NCI-H1105 (cell line): ENCODE measurements at places on chromosomes 4 and X.

GRCh38 chrX:131405497-131405896, 116.4 kb upstream of the IGSF1 start:
- no peak for DNase-seq

DNA sequence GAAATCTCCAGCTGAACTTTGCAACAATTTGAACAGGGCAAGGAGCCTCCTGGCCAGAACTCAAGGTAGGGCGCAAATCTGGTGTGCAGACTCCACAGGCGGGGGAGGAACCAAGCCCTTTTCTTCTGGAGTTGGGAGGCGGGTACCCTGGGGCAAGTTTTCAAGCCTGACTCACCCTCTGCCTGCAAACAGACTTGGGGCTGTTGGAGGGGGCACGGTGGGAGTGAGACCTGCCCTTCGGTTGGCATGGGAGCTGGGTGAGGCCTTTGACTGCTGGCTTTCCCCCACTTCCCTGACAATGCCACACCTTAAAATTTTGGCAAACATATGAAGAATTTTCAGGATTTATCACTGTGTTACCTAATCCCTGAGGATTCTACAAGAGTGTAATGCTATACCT, 709.8 kb upstream of the DIAPH2 start:
- no peak for DNase-seq

DNA sequence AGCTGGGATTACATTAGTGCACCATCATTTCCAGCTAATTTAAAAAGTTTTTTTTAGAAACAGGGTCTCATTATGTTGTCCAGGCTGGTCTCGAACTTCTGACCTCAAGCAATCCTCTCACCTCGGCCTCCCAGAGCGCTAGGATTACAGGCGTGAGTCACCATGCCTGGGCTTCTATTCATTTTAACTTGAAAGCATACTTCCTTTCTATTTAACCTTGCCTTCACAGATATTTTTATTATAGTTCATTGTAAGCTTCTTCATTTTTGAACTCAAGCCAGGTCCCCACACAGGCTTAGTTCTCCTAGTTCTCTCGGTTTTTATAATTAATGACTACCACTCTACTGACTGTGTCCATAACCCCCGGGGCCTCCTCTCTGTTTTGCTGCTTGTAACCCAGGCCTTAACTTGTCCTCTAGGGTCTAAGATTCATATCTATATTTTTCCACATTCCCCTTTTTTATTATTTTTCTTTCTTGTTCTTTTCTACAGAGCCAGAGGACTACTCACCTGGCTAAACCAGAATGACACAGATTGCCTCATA, 50.7 kb downstream of the SNX12 start:
- no peak for DNase-seq

DNA sequence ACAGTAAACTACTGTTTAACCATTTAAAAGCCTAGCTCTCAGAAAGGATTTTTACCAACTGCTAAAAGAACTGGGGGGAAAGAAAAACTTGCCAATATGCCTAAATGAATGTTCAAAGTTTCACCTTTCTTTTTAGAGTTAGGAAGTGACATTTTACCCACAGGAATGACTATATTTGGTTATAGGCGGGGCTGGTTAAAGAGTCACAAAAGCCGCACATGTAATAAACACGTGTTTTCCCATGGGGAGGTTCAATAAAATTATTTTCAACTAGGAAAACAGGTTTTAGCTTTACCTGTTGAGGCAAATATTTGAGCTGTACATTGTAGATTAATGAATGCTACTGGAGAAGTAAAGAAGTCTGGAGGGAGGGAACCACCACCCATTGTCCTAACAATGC, 41.6 kb upstream of the UGDH start:
- DNase-seq = no peak

DNA sequence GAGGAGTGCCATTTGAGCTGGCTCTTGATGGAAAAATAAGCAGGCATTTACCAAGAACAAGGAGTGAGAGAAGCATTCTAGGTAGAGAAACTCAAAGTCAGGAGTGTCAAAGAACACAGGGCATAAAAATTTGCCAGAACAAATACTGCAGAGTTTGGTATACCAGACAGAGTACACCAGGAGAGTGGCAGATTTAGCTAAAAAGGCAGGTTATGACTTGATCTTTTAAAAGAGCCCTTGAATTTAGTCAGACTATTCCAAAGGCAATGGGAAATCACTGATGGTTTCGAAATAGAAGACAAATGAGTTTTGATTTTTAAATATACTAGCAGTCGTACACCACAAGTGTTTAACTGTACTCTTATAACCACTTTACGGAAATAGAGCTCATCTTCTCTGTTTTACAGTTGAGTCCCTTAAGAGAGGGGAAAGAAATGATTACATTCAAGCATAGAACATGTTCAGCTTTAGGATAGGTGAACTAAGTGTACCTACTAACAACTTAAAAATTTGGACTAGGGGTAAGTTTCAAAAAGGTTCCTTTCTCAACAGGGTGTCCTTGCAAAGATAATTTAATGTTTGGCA, 10.2 kb downstream of the UBE2D3 start:
- no peak for DNase-seq

DNA sequence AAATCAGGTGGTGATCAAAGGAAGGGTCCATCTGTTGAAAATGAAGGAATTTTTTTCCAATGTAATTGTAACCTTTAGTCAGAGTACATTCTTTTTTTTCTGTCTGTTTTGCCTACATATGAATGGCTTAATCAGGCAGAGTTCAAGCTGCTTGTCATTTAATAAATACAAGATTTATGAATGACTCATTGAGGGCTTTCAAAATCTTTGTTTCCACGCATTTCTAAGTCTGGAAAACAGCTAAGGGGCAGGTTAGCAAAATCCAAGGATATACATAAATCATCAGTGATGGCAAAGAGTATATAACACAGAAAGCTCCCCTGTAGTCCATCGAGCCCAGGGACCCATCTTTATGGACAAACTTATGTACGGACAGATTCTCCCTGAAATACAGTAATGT, 1.8 kb downstream of the CA5B start:
- no peak for DNase-seq

GRCh38 chrX:13899607-13900006, 82.7 kb upstream of the GPM6B start:
- peak; percentile 44 for DNase-seq

DNA sequence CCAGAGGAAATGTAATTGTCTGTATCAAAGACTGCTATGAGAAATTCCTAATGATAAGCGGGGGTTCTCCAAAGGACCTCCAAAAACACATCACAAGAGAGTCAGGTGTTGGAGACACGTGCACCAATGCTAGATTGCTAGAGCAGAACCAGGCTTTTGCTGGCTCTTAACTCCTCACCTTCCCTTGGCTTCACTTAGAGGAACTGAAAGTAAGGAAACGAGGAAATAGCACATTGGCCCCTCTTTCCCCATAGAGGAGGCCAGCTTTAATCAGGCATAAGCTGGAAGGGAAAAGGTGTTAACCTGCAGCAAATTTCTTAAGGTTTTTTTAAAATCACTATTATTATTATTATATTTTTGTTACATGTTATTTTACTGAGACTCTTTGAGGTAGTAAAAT, 13.6 kb downstream of the OTC start:
- no peak for DNase-seq

DNA sequence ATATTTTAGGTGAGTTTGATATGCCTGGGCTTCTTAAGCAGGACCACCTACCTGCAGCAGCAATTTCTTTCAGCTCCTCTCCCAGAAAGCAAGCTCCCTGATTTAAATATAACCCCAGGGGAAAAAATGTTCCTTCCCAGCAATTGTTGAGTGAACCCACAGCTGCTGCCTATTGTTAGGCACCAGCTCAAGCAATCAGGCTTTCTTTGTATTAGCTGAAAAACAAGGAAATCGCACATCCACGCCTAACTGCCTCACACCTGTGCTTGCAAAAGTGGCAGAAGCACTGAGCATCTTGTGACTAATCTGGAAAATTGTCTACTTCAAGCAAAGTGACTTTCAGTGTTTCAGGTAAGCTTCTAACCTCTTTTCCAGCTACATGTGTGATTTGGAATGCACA, 432.2 kb downstream of the SMARCA1 start:
- DNase-seq = no peak

DNA sequence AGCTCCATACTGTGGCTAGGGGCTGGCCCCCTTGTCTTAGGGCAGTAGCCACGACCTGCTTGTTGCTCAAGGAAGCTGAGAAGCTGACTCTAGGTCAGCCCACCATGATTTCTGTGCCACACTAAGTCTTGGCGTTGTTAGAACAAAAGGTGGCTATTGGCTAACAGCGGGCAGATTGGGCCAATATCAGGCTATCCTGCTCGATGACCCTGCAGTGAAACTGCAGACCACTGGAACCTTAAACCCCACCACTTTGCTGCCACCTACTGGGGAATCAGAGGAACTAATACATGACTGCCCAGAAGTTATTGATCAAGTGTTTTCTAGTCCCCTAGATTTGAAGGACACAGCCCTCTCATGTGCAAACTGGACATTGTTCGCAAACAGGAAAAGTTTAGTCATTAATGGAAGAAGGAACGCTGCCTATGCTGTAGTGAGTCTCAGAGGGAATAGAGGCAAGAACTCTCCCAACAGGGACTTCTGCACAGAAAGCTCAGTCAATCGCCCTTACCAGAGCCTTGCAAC, 17.0 kb upstream of the PAPSS1 start:
- DNase-seq = no peak

- DNase-seq = peak; percentile 5
Observed at GRCh38 chrX:27186671-27187070, 276.5 kb downstream of the PPP4R3C start.

- no peak for DNase-seq
Observed at GRCh38 chrX:120426599-120426998, 42.5 kb downstream of the LAMP2 start.
